ENCODE measurements at places on chromosomes 1 and 21. TPM values are rescaled to one million over a fixed set of nuclear protein-coding genes. Genes with fewer than 3 reads are reported as not detected.

GRCh38 chr1:9821710-9822109, 2.1 kb downstream of the CLSTN1 start:
- peaks cover 70% of the 10 kb centered on the region for H3K4me1 ChIP-seq
- no peaks in the 10 kb centered on the region for H3K36me3 ChIP-seq
- no peak for DNase-seq
- peak overlapping the region; percentile 92 for H3K4me3 ChIP-seq
- no peak overlapping the region for H3K27ac ChIP-seq
- H3K27me3 ChIP-seq, result no peaks in the 10 kb centered on the region

GRCh38 chr1:155078469-155079209, at the start of gene EFNA3:
TSS of gene EFNA3 (plus strand) at chr1:155078837. CDS start at chr1:155078942, 105 bp downstream.
- H3K4me1 ChIP-seq, result peaks cover 58% of the 10 kb centered on the region
- H3K4me3 ChIP-seq, result peak within 1 kb of the TSS; percentile 41
- peaks cover 26% of the 10 kb centered on the region for H3K27me3 ChIP-seq
- no peak within 1 kb of the TSS for H3K27ac ChIP-seq
- no peak for DNase-seq
- H3K36me3 ChIP-seq, result no peaks in the 10 kb centered on the region

- H3K27me3 ChIP-seq, result peaks cover 4% of the 10 kb centered on the region
- no peak overlapping the region for H3K27ac ChIP-seq
- H3K4me3 ChIP-seq, result no peak overlapping the region
- DNase-seq, result no peak
- H3K36me3 ChIP-seq, result no peaks in the 10 kb centered on the region
Measured at GRCh38 chr1:109161858-109162606, 48.1 kb downstream of the ELAPOR1 start.

GRCh38 chr1:172069534-172069933, 228.2 kb downstream of the DNM3 start:
- H3K4me3 ChIP-seq, result no peak overlapping the region
- H3K4me1 ChIP-seq, result no peaks in the 10 kb centered on the region
- no peaks in the 10 kb centered on the region for H3K27me3 ChIP-seq
- no peak for DNase-seq
- no peaks in the 10 kb centered on the region for H3K36me3 ChIP-seq

DNA sequence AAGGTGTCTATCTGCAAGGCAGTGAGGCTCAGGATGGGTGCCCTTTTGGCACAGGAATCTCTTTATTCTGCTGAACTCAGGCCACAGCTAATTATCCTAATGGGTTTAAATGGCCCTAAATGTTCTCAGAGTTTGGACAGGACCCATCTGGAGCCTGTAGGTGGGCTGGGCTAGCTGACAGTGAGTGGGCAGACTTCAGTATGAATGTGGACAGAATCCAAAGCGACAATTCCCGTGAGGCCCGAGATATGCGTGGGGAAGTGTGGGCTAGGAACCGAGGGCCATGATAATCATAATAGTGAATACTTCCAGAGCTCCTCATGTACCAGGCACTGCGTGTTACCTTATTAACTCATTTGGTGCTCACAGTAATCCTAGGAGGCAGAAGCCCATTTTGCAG, 165.3 kb downstream of the GRIK3 start:
- H3K4me1 ChIP-seq, result no peaks in the 10 kb centered on the region
- no peak for DNase-seq
- no peaks in the 10 kb centered on the region for H3K27me3 ChIP-seq
- no peaks in the 10 kb centered on the region for H3K36me3 ChIP-seq
- no peak overlapping the region for H3K27ac ChIP-seq
- H3K4me3 ChIP-seq, result no peak overlapping the region

GRCh38 chr1:220300442-220301121, 28.3 kb upstream of the RAB3GAP2 start:
- no peak overlapping the region for H3K27ac ChIP-seq
- DNase-seq, result peak; percentile 13
- H3K27me3 ChIP-seq, result no peaks in the 10 kb centered on the region
- no peak overlapping the region for H3K4me3 ChIP-seq

GRCh38 chr1:1020415-1021009, 592 bp downstream of the AGRN start:
- peaks cover 80% of the 10 kb centered on the region for H3K4me1 ChIP-seq
- H3K27ac ChIP-seq, result peak overlapping the region; percentile 74
- no peaks in the 10 kb centered on the region for H3K27me3 ChIP-seq
- DNase-seq, result no peak

DNA sequence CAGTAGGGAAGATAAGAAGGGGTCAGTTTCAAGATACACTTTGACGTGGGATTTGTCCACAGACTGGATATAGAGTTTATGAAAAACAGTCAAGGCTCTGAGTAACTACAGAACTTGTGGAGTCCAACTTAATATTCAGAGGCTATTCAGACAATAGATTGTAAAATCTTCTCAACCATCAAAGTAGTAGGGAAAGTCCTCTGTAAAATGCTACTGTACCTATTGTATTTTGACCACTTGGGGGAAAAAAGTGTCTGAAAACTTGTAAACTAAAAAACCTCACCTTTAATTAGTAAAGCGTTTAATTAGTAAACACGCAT, 10.5 kb downstream of the PTP4A2 start:
- H3K4me1 ChIP-seq, result peaks cover 71% of the 10 kb centered on the region
- DNase-seq, result no peak
- no peaks in the 10 kb centered on the region for H3K36me3 ChIP-seq
- no peak overlapping the region for H3K27ac ChIP-seq
- H3K27me3 ChIP-seq, result no peaks in the 10 kb centered on the region

The CHI3L2 gene
- 1.9 TPM for total RNA-seq

The CFAP107 gene
- total RNA-seq, result not detected

The CLSTN1 gene
- 19.7 TPM for total RNA-seq

The LCE3E gene
- total RNA-seq, result not detected
